ENCODE measurements at places on chromosomes 7 and 10. TPM values are rescaled to one million over a fixed set of nuclear protein-coding genes. Genes with fewer than 3 reads are reported as not detected.

- no peak for DNase-seq
These were observed 171.1 kb downstream of the FAM107B start for GRCh38 chr10:14603534-14604102.

Gene SCART1
- 1.1 TPM for total RNA-seq

DNA sequence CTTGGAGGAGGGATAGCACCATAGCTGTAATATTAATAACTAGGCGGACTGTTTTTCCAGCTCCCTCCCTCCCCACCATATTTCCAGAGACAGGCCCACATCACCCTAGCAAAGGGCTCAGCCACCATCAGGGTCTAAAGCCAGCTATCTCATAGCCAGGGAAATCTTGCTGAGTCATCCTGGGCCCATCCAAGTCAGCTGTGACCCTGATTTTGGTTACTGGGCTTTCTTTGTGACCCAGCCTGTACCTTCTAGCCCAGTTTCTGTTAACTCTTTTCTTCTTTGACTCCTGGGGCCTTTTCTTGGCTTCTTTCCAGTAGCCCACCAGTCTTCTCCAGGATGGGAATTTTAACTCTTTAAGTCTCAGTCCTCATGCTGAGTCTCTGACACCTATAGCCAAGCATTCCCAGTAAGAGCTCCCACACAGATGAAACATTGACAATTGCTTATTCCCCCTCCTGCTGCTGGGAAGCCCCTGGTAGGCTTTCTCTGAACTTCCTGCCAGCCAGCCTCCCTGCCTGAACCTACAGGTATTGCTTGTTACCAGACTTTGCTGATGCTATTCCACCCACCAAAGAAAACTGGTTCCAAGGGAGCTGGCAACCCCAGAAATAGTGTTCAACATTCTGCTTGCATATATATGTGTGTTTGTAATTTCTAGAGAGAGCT lies 34.8 kb upstream of the ADO start:
- no peak for DNase-seq

Gene SORCS1
- total RNA-seq: not detected

DNA sequence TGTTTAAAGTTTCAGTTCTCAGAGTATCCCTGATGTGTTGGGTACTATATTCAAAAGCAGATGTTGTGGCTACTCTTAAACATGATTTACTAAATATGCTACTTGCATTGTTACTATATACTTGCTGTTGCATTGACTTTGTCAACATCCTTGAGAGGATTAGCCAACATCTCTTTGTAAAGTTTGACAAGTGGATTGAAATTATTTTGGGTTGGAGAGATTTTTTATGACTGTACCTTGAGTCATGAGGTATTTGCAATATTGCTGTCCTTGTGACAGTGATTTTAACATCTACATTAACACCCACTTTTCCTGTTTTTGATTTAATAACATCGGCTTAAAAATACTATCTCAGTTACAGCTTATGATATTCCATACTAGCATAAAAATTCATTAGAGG lies 31.9 kb downstream of the MRC1 start:
- no peak for DNase-seq

Gene FZD8
- 9.1 TPM for total RNA-seq

DNA sequence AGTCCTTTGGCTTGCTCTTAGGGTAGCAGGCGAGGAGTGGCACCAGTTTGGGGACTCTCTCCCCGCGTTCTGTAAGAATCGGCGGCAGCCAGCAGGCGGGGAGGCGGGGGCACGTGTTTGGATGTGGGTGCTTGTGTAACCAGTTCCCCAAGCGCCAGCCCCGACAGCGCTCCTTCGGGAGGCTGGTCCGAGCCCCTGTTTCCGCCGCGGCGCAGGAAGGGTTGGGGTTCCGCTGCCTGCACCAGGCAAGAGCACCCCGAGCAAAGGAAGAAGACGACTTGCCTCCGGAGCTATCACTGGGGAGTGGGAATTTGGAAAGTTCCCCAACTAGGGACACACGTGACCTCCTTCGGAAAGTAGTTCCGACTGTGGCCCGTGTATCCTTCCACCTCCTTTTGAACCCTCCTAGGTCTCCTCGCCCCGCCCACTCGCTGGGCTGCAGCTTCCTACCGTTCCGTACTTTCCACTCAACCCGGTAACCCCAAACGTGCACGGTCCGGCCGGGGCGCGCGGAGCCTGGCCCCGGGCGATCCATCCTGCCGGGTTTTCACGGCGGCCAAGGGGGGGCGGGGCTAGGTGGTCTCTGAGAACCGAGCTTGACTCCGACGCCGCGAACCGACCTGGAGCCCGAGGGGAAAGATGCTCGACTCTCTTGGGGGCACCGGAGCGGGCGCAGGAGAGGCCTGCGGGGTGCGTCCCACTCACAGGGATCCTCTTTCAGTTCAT lies 1.2 kb downstream of the KLLN start:
- peak; percentile 93 for DNase-seq

Gene NUTM2B
- 0.86 TPM for total RNA-seq

DNA sequence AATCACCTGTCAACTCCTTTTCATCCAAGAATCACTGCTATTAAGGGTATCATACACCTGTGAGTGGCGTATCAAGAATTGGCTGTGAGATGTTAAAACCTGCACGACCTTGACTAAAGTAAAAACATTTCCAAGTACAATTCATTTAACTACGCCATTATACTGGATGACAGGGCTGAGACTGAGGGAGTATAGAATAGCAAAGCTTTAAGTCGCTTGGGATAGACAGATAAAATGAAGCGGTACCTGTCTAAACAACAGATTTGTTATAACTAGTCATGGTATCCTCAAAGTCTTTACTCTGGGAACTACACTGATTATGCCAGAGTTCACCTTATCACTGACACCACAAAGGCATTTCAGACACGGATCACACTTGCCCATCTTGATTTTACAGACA lies 366.1 kb upstream of the LRRN3 start:
- no peak for DNase-seq

GRCh38 chr10:51892313-51892712 lies 192.9 kb upstream of the CSTF2T start:
- DNase-seq: no peak

Gene TMEM225B
- total RNA-seq: not detected

DNA sequence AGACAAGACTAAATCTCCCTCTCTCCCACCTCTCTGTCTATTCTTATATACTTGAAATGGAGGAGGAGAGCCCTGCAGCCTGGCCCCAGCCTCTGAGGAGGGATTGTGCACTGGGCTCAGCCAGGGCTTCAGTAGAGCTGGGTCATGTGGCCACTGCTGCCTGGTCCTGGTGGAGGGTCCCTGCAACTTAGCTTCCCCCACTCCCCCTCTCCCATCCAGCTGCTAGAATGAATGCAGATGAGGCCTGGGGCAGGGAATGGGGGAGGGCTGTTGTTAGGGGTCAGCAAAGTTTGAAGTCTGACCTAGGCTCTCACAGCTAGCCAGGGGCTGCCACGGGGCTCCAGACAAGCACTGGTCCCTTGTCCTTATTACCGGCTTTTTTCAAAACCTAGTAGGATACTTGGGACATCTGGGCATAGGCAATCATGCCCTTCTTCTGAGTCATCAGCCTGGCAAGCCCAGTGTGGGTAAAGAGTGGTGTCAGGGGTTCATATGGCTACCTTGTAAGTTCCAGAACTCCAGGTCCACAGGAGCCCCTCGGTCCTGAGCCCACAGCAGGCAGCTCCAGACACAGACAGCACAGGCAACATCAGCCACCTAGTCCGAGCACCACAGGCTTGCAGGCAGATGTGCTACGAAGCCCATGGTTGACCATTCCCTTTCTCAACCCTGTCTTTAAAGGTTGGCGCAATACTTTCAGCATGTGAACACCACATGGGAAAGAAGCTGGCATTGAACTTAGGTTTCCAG lies 12.8 kb upstream of the CXCL12 start:
- DNase-seq: no peak

GRCh38 chr10:16948361-16948760 lies 131.1 kb upstream of the RSU1 start:
- no peak for DNase-seq

GRCh38 chr7:44279731-44280505 lies 45.5 kb downstream of the CAMK2B start:
- DNase-seq: no peak

DNA sequence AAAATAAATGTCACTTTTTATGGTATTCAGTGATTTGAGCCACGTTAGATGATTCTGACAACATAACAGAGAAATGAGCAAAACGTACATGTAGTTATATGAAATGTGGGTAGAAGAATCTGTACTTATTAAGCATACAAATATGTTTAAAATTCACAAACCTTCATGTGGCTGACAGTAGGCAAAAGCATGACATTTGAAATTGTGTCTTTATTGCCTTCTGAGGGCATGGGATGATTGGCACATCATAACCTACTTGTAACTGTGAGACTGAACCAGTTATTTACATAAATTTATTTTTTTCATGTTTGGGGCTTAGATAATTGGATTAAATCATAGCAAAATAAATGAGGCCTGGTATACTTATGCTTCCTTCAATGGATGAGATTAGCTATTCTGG lies 202.2 kb downstream of the DNAJB9 start:
- no peak for DNase-seq

DNA sequence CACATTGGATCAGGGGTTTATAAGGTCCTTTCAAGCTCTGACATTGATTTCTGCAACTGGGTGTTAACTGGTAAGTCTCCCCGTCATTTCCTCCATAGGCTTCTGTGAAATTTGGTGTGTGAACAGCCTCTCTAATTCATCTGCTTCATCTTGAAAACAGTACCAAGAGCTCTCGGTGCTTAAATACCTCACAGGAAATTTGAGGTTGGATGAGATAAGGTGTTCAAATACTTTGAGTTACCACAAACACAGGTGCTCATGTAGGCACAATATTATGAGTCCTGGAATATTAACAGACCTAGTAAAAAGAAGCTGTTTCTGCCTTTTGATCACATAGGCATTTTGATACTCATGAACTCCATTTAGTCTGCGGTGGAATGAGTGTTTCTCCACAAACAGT lies 85.2 kb downstream of the RTKN2 start:
- DNase-seq: no peak

Gene FZD1
- 3.2 TPM for total RNA-seq

DNA sequence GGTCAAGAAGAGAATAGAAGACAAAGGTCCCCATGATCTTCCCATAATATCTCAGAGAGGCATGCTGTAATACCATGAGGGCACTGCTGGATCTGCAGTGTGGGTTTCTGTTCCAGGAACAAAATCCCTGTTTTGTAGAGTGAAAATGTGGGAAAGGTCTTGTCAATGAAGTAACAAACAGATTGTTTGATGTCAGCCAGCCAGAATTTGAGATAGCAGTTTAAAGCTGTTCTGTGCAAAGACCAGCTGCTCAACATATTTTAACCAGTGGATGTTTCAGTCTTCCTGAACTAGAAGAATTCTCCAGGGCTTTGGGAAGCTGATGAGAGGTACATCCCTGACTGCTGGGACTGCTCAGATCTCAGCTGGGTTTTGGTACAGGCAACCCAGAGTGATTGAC lies 1012.5 kb downstream of the DNAJB9 start:
- DNase-seq: no peak

DNA sequence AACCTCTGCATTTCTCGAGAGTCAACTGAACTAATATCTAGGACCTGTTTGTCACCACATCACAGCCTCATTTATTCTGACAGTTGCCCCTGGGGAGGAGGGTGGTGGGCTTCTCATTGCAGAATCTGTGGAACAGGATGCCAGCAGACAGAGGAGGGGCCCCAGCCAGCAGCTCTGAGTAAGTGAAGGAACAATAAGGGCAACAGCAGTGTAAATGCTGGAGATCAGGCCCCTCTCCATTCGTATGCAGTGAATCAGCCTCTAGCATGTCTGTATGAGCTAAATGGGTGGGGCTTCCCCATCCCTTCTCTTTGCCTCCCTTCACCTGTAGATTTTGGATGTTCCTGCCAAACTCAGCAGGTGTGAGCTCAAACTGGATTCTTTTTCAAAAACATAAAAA lies 7.7 kb upstream of the CPVL start:
- DNase-seq: no peak

Gene LRRD1
- not detected for total RNA-seq

Measured in endothelial cell of umbilical vein (primary cell).